ENCODE measurements at places on chromosomes 4 and X.

GRCh38 chrX:41542536-41542935, 95.4 kb downstream of the NYX start:
- no peak for DNase-seq

- DNase-seq: no peak
Measured at GRCh38 chr4:64824591-64824990, 415.3 kb upstream of the TECRL start.

DNA sequence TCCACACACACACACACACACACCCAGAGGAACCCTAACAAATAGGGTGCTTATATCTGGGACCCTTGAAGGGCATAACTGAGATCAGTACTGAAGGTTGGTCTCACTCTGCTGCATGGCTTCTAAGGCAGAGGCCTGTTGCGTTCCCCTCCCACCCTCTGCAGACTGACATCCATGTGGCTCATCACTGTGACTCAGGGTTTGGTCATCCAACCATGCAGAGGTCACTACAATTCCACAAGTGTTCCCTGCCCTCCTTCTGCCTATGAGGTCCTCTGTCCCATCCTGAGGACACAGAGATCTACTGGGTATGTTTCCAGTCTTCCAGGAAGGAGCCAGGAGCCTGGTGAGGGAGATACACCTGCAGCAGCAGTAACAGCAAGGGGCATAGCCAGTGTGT, 55.8 kb downstream of the XAGE2 start:
- no peak for DNase-seq

DNA sequence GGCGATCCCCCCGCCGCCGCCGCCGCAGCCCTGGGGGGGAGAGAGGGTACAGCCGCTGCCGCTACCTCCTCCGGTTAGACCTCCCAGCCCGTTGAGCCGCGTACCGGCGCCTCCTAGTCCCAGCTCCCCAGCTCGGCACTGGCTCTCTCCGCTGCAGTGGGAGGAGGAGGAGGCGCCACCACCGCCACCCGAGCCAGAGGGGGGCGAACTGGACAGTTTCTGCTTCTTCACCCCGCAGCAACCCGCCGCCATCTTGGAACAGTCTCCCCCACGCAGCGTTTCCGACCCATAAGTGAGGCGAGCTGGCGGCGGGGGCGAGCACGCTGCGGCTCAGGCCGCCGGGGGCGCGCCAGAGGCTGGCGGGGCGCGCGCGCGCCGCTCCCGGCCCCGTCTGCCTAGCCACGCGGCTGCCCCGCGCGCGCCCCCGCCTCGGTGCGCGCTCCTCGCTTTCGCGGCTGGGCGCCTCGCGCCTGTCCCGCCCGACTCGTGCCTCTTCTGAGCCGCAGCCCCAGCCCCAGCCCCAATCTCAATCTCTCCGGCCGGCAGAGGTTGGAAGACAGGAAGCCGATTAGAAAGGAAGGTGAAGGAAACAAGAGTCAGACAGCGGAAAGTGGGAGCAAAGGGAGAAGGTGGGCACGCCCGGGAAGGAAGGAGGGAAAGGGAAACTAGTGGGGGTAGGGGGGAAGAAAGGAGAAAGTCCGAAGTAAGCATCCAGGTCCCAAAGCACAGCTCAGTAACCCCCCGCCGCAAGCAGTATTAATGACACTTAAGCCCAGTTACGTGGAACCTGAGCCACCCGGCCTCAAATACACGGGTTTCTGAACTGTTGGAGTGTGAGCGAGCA, at the start of gene AMMECR1:
Gene AMMECR1, minus strand, starts transcription at position 266 of the 844 bp plus-strand sequence. Its CDS starts 14 bp downstream, at position 252.
- peak; percentile 77 for DNase-seq

- DNase-seq: no peak
Measured at GRCh38 chr4:86307432-86307831, 52.4 kb downstream of the MAPK10 start.

- no peak for DNase-seq
Measured at GRCh38 chr4:26106776-26107175, 192.8 kb downstream of the SMIM20 start.

DNA sequence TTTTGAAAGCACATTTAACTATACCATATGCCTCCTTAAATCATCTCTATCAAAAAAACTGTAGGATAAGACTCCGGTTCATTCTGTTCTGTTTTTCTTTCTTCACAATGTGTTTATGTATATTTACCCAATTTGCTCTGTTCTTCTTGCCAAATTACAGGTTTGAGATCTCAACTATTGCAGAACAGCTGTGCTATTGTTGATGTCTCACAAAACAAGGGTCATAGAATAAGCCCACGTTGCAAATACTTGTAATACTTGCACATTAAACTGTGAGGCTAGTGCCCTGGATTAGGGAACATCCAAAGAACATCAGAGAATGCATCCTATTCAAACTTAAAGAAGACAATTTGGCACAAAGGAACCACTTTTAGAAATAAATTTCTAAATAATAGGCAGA, 45.4 kb downstream of the ANTXR2 start:
- DNase-seq: no peak

- no peak for DNase-seq
Measured at GRCh38 chr4:110109455-110109854, 89.0 kb downstream of the ELOVL6 start.

- no peak for DNase-seq
Measured at GRCh38 chr4:3644849-3645627, 112.8 kb upstream of the LRPAP1 start.

DNA sequence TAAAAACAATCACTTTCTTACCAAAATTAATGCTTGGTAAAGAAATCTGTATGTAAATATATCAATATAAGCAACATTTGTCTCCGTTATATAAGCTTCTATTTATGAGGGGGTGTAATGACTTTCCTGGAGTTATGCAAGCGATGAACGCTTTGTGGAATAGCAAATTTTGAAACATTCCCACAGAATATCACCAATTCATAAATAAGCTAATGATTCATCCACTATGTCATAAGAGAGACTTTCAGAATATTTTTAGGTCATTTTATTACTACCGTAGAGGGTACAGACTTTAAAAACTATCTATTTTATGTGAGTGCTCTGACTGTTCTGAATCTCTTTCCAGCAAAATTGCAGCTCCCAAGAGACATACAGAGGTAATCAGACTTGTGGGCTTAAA, 179.5 kb upstream of the FTHL17 start:
- no peak for DNase-seq

DNA sequence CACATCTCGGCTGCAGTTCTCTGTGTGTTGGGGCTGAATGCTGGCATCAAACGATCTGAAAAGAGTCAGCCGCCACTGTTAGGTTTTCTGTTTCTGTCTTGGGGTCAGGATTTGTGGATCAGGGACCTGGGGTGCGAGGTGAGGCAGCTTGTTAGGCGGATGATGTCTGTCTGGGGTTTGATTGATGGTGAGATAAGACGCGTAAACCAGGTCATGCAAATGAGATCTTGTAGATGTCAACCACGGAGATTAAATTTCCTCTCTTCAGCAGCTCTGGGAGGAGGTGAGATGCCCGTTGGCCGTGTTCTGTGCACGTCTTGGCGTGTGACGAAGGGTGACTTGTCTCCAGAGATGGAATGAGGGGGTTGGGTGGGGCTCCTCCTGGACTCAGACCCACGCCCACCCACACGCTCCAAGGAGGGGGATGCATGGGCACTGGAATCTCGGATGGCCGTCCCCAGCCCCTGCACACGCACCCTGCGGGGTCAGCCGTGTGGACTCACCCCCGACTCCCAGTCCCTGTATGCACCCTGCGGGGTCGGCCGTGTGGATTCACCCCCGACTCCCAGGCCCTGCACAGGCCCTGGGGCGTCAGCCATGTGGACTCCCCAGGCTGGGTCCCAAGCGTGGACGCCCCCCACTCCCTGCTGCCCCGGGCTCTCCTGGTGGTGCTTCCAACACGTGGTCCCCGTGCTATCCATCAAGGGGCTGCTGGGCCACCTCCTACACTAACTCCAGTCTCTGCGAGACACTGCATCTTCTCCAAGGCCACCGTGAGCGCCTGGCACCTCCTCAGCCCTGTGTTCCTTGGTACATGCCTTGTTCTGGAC, 16.0 kb upstream of the UVSSA start:
- peak; percentile 41 for DNase-seq

- no peak for DNase-seq
Measured at GRCh38 chr4:87811977-87812376, 12.6 kb downstream of the IBSP start.

GRCh38 chr4:42736527-42737195, 79.8 kb upstream of the ATP8A1 start:
- no peak for DNase-seq

- DNase-seq: peak; percentile 3
Measured at GRCh38 chrX:121579016-121579760, 531.8 kb downstream of the GLUD2 start.

DNA sequence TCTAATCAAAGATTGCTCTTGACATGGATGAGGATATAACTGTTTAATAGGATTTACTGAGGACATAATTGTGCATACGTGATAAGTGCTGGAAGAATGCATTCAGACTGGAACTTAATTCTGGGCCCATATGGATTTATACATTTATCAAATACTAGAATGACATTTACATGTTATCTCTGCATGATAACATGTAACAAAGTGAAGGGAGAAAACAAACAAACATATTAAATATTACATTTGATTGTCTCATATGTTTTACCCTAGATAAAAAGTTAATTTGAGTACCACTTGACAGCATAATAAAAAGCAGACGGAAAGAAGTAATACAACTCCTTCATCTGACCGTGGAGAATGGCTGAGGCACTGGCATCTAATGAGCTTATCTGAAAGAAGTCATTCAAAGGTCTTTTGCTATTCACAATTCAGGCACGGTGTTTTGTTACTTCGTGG, 297.8 kb downstream of the PPP3CA start:
- DNase-seq: no peak

- DNase-seq: no peak
Measured at GRCh38 chr4:103591841-103592240, 127.9 kb downstream of the TACR3 start.

- DNase-seq: no peak
Measured at GRCh38 chrX:13256603-13257002, 63.2 kb downstream of the ATXN3L start.

GRCh38 chr4:78611215-78611558, 59.6 kb downstream of the ANXA3 start:
- DNase-seq: no peak

GRCh38 chrX:120794525-120794975, 81.1 kb downstream of the CT47B1 start:
- DNase-seq: no peak

DNA sequence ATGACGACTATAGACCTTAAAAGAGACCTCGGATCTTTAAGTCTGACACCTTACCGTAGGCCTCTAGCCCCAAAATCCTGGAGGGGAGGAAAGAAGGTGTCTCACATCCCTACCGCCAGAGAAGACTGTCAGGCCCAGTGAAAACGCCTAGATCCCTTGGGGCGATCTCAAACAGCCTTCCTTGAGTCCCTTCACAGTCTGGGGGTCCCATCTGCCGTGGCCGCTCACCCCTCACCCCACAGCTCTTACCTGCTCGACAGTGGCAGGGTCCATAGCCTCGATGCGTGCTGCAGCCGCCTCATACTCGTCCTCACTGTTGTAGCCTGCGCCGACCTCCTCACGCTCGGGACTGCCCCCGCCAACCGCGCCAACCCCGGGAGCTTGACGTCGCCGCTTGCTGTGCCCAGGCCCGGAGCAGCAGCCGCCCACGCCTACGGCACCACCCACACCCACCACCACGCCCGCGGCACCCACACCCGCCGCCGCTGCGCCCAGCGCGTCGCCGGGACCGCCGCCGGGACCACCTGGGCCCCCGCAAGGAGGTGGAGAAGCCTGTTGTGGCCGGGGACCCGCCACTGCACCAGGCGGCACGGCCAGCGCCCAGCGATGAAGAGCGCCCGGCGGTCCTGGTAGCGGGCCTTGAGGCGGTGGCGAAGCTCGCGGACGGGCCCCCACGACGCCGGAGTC, 536 bp downstream of the OTUD5 start:
- DNase-seq: peak; percentile 62

GRCh38 chr4:8005814-8006215, 66.2 kb upstream of the AFAP1 start:
- DNase-seq: no peak

- no peak for DNase-seq
Measured at GRCh38 chrX:20029728-20030127, 38.9 kb upstream of the BCLAF3 start.

GRCh38 chr4:40555176-40555900, 74.3 kb downstream of the RBM47 start:
- DNase-seq: no peak

Data from stimulated activated CD4-positive, alpha-beta T cell treated with anti-CD3 and anti-CD28 coated beads, Interleukin-4, amount 100 ng/mL, for 1 hour (primary cell).